Stimulated activated CD4-positive, alpha-beta T cell treated with anti-CD3 and anti-CD28 coated beads, Interleukin-4, amount 100 ng/mL, for 1 hour (primary cell): ENCODE measurements at places on chromosomes 4 and X.

- no peak for DNase-seq
These were observed 53.4 kb upstream of the PITX2 start for GRCh38 chr4:110676241-110676640.

DNA sequence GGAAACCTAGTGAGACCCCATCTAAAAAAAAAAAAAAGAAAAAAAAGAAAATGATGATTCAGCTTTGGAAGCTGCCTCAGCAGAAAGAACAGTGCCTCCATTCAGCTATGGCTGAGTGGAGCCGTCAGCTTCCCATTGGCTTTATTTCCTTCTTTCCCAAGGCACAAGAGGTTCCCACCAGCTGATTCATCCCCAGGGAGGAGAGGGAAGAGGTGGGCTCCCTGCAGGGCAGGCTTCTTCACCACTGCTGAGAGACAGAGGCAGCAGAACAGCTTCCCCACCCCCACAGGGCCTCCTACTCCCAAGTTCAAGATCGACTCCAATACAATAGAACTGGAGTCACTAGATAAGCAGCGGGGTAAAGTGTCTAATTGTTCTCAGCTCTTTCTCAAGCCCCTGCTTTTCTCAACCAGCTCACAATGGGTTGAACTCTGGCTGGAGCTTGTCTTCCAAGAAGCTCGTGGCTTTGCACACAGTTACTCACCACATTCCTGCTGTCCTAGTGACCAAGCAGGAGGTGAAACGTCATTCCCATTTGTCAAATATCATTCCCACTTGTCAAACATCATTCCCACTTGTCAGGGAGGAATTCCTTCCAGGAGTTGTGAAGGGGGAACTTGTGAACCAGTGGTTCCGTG, 47.8 kb downstream of the FHDC1 start:
- DNase-seq = no peak

GRCh38 chr4:145481942-145482208, 222 bp downstream of the SMAD1 start:
- peak; percentile 35 for DNase-seq

GRCh38 chr4:139611391-139611790, 54.2 kb upstream of the MGST2 start:
- DNase-seq = no peak

DNA sequence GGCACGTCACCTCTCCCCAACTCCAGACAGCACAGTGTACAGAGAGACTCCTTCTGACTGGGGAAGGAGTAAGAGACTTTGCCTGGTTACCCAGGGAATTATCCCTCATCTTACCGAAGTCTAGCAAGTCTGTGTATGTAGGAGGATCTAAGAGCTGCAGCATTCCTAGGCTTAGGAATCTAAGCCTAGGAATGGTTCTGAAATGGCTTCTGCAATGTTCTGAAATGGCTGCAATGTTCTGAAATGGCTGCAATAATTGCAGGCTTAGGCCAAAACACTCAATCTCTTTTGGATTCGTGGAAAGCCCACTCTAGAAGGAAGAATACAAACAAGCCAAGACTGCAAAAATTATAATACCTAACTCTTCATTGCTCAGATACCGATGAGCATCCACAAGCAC, 106.4 kb downstream of the SCLT1 start:
- no peak for DNase-seq

DNA sequence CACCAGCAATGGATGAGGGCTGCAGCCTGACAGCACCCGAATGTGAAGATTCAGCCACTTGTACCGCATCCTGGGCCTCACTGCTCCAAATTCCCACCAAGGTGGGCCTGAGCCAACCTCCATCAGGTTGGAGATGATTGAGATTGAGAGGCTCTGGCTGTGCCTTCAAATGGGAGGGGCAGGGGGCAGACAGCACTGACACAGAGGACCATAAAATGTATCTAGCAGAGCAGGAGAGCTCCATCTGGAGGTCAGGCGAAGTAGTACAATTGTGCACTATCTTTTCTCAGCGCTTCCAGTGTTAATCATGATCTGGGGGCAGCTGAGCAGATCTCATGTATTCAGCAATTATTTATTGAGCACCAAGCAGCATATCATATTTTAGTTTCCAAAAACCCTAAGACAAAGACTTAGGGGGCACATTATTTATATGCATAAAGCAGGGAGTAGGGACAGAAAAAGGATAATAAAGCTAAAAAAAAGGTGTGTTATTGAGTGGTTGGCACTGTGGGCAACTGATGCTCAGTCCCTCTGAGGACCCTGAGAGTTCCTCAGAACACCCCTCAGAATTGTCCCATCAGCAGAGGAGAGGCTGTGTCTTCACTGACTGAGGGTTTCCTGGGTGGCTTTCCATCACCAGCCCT, 31.6 kb upstream of the C1QTNF7 start:
- peak; percentile 46 for DNase-seq

- DNase-seq = peak; percentile 61
These were observed 2.0 kb downstream of the TMEM255A start for GRCh38 chrX:120308959-120309872.

GRCh38 chr4:169052594-169052945, 42.5 kb upstream of the CBR4 start:
- no peak for DNase-seq

DNA sequence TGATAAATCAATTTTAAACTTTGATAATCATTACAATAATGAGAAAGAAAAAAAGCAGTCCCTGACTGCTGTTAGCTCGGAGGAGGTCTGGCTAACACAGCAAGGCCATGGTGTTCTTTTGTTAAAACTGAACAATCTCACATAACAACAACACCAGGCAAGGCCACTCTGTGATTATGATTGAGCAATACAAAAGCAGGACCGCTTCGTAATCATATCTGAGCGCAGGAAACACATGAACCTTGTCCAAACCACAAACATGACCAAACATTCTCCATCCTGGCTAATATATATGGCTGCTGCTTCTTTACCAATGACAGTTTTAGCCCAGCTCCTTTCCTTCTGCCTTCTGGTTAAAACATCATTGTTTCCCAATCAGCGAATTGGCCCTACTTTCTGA, 76.8 kb upstream of the DDX53 start:
- no peak for DNase-seq

DNA sequence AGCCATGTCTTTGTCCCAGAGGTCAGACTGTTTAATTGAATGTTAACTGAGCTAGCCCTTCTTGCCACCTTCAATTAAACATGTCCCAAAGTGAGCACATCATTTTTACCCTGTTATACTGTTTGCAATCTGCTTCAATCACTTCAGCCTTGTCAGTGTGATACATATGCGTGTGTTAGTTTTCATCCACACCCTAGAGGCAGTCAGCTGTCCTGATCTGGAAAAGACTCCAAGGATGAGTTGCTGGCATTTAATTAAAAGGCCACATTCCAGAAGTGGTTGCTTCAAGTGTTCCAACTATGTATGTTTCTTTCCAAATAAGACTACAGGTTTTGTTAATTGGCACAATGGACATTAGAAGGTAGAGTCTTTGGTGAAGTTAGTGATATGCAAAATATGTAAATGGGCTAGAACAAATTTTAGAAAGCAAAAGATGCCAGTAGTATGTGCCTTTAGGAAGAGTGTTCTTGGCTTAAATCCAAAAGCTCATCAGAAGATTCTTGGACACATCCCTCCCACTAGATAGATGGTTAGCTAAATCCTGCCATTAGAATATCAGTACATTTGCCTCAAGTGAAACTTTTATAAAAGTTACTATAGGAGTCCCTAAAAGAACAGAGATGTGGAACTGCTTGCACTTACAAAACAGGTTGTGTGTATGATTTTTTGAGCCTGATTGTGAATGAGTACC, 79.5 kb upstream of the SLIT2 start:
- no peak for DNase-seq

DNA sequence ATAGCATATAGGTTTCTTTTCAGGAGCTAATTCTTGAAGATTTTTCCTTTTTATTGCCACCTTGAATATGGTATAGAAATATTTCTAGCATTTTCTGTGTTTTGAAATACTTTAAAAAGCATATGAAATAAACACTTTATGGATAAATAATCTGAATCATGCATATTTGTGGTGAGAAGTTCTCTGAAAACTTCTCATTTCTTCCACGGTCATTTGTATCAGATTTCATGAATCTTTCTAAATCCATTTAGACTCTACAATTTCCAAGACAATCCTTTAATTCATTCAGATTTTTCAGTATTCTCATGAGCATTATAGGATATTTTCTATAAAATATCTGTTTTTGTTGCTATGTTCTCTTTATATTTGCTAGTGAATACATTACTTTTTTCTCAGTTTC, 16.2 kb upstream of the CA5B start:
- no peak for DNase-seq

GRCh38 chr4:76588274-76588673, 153.2 kb downstream of the SHROOM3 start:
- DNase-seq = no peak

DNA sequence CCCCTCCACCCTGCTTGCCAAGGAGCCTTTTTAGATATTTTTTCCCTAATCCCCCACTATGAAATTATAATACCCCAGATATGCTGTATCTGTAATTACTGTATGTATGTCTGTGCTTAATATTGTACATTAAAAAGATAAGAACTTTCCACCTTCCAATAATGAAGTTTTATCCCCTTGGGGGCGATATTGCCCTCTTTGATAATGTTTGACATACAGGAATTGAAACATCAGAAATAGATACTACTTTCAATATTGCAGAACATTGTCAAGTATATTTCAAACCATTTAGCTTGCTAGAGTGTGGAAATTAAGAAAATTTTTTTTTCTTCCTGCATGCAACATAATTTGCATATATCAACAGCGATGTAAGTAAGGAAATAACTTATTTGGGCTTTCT, 58.9 kb downstream of the NAF1 start:
- no peak for DNase-seq

- no peak for DNase-seq
These were observed 222.6 kb upstream of the SMIM31 start for GRCh38 chr4:164531336-164531735.

- no peak for DNase-seq
These were observed 395.0 kb upstream of the FAT1 start for GRCh38 chr4:187118602-187119120.

GRCh38 chr4:10085828-10086505, 30.6 kb downstream of the WDR1 start:
- no peak for DNase-seq

GRCh38 chr4:10008609-10009005, 12.7 kb downstream of the SLC2A9 start:
- no peak for DNase-seq

DNA sequence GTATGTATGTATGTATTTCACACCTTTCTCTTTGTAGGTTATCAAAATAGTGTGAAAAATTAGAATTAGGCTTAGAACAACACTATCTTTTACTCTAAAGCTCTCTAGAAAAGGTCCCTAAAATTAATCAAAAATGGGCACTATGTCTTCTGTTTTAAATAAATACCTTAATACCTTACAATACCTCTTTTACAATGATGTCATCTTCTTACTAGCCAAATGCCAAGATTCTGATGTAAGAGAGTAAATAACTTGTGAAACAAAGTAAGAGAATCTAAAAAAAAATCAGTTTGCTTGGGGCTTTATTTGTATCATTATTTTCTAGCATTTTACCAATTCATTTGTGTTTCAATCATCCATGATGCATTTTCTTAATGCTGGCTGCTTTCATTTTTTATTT, 402.2 kb upstream of the MAGEB2 start:
- no peak for DNase-seq

DNA sequence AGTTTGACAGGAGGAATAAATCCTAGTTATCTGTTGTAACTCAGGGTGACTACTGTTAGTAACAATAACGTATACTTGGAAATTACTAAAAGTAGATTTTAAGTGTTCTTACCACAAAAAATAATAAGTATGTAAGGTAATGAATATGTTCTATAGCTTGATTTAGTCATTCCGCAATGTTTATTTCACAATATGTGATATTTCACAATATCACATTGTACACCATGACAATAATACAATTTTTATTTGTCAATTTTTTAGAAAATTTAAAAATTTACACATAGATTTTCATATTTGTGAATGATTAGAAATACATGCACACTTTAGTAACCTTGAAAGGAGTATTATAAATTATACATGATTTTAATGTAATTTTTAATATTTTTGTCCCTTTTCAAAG, 812.7 kb upstream of the FTHL17 start:
- DNase-seq = no peak

DNA sequence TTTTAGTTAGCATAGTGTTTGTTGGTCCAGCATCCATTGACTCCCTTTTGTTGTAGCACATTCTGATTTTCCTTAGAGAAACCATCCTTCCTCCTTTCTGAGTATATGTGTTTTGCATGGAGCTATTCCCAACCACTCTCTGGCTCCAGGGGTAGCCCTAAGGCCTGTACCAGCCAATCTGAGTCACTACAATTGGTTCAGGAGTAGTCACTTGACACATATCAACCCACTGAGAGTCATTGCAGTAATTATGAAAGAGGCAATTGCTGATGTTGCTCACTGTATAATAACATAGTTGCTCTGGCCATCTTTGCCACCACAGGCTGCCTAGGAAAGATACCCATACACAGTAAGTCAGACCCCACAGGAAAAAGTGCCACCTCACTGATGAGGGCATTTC, 71.2 kb upstream of the GRID2 start:
- no peak for DNase-seq

DNA sequence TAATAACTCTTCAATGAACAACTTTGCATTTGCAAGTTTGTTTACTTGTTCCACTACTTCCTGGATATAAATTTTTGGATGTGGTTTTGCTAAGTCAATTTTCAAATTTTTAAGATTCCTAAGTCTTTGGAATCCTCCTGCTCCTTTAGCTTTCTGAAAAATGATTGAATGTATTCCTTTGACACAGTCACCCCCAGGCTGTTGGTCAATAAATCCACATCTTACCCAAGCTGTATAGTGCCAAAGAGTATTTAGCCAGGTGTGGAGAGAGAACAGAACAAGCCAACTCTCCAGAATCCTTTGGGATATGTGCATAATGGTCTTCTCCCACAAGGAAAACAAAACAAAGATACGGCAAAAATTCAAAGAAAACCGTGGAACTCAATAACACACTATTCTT, 56.9 kb upstream of the INTU start:
- DNase-seq = no peak

DNA sequence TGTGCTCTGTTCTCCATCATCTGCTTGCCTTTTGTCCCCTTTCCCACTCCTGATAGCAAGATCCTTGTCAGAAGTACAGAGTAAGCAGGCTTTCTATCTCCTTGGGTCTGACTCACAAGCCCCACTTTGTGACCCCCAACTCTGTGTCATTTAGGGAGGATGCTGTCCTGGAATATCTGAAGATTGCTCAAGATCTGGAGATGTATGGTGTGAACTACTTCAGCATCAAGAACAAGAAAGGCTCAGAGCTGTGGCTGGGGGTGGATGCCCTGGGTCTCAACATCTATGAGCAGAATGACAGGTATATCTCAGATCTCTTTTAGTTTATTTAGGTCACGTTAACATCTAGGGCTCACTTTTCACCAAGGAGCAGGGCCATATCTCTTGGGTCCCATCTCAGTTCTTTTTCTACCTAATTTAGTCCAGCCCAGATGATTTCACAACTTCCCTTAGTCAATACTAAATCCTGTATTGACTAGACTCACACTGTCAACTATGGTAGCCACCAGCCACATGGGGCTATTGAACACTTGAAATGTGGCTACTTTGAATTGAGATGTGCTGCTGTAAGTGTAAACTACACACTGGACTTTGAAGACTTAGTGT, 64.3 kb downstream of the MSN start:
- no peak for DNase-seq
